ENCODE measurements at places on chromosomes 1 and 21. TPM values are rescaled to one million over a fixed set of nuclear protein-coding genes. Genes with fewer than 3 reads are reported as not detected.

Gene S100A13
- total RNA-seq, result 167 TPM

Gene OLFML3
- total RNA-seq, result 11.1 TPM

Gene LCE2C
- 0.34 TPM for total RNA-seq

Gene TNFSF18
- total RNA-seq, result 0.31 TPM

Gene GBP4
- total RNA-seq, result 0.14 TPM

Gene NEK2
- 31.1 TPM for total RNA-seq

Gene FCGR3B
- not detected for total RNA-seq

- DNase-seq, result peak; percentile 90
Observed at GRCh38 chr1:21335750-21336224, 45.5 kb upstream of the ECE1 start.

DNA sequence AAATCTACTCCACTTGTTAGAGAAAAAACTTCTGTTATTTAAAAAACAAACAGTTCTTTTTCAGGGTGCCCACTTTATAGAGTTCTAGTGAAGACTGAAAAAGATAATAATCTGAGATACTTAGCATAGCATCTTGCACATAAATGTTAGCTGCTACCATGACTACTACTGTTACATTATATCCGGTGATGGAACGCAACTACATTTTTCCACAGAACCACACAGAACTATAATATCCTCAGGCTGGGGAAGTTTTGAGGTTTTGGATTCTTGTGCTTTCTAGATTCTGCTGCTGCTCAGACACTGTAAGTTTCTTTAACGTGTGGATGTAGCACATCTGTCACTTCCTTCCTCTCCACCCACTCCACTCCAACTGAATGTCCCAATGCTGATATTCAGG is 110.3 kb downstream of the PTPN14 start:
- peak; percentile 93 for DNase-seq

- DNase-seq, result no peak
Observed at GRCh38 chr1:7209336-7209735, 424.1 kb downstream of the CAMTA1 start.

- DNase-seq, result no peak
Observed at GRCh38 chr1:158089476-158089875, 91.2 kb upstream of the CD1D start.

GRCh38 chr1:152623203-152623844 is 421 bp upstream of the LCE3A start:
- DNase-seq, result no peak

DNA sequence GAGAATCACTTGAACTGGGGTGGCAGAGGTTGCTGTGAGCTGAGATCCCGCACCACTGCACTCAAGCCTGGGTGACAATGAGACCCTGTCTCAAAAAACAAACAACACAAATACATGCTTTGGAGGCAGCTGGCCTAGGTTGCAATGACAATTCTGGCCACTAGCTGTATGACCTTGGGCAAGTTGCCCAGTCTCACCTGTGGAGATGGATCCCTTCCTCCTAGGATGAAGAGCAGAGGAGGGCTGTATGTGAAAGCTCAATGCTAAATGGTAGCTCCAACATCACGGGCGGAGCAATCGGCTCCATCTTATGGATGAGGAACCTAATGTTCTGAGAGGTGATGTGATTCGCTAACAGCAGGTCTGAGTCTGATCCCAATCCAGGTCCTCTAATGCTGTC is 20.6 kb downstream of the ADORA1 start:
- no peak for DNase-seq

- DNase-seq, result no peak
Observed at GRCh38 chr1:18045621-18046020, 62.0 kb upstream of the IGSF21 start.

DNA sequence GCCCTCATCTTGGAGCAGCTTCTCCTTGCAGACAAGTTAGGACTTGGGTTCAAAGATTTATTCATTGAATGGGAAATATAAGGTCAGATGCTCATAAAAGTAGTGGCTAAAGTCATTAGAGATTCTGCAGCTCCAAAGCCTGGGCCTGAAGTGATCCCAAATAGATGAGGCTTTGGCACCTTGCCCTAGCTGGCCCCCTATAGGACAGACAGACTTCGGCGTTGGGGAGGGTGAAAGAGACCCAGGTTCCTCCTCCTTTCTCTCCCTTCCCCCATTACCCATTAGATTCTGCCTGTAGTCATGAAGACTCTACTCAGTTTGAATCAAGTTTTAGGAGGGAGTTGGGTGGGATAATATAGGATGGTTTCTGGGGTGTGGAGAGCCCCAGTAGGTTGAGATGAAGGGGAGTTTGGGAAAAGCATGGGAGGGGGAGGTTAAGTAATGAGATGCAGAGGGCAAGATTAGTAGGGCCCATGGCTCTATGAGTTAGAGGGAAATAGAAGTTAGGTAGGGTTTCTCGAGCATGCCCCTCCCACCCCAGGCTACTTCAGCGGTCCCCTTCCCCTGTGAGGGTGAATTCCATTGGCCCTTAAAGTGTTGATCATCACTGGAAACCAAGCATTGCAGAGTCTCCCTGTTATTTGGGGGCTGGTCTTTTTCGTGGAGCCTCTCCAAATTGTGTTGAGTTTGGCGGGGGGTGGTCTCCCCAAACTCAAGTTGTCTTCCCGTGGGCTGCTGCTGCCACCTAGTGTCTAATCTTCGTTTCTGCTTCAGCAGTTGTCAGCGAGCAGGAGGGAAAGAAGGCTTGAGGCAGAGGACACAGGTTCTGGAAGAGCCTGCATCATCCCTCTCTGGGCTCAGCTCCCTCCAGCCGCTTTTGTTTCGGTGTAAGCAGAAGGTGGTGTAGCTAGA is 2.1 kb upstream of the AHDC1 start:
- no peak for DNase-seq

GRCh38 chr21:24948186-24948585 is 659.1 kb downstream of the MRPL39 start:
- DNase-seq, result no peak

- peak; percentile 28 for DNase-seq
Observed at GRCh38 chr1:221263831-221264767, 384.9 kb downstream of the HLX start.

DNA sequence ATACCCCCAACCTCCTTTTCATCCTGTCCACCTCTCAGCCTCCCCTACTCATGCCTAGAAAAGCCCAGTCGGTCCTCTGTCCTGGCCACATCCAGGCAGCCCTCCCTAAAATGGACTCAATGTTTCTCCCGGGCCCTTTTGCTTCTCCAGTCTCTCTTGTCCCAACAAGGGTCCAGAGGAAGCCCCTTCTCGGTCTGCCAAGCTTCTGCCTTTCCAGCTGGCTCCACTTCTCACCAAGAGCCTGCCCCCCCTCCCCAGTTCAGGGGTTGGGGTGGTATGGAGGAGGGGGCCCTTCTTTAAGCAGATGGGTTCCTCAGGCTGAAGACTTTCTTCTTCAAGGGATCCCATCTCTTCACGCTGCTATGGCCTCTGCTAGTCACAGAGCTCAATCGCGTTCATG is 23.9 kb downstream of the RAB7B start:
- DNase-seq, result no peak

- no peak for DNase-seq
Observed at GRCh38 chr1:172895761-172896160, 155.0 kb downstream of the TNFSF18 start.

- peak; percentile 81 for DNase-seq
Observed at GRCh38 chr1:51214615-51215131, 21.4 kb upstream of the RNF11 start.

DNA sequence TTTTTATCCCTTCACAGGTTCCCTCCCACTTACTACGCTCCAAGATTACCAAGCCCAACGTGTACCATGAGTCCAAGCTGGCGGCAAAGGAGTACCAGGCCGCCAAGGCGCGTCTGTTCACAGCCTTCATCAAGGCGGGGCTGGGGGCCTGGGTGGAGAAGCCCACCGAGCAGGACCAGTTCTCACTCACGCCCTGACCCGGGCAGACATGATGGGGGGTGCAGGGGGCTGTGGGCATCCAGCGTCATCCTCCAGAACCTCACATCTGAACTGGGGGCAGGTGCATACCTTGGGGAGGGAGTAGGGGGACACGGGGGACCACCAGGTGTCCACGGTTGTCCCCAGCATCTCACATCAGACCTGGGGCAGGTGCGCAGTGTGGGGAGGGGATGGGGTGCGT is 65.7 kb downstream of the POFUT2 start:
- no peak for DNase-seq

DNA sequence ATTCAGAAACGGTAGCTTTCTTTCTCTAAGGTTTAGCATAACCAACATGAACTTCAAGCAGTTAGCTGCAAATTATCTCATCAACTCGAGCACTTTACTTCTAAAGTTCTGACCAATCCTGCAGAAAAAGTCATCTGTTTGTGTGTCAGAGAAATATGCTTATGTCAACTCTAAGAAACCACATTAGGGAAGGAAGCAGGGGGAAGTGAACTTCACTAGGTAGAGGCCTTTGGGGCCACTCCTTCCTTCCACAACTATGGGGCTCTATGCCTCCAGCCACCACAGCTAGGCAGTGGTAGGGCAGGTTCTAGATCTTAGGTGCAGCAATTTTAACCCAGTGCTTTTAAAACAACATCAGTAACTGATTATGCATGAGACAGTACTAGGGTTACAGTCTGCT is 375.9 kb downstream of the DSCAM start:
- DNase-seq, result no peak

- peak; percentile 44 for DNase-seq
Observed at GRCh38 chr1:2049225-2049717, 940 bp upstream of the PRKCZ start.

DNA sequence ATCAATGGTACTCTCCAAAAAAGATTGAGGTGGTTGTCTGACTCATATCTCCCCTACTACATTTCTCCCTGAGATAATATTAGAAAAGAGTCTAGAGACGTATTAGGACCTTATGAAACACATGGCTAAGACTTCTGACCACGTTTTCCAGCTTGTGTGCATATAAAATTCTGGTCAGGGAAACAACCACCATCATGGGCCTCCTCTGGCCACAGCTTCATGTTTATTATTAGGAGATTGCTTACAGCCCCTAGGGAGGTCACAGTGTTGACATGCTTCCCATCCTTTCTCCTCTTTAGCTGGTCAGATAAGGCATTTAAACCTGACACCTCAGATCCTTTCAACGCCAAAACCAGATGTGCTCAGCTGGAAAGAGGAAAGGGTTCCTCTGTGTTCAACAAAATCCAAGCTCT is 620.2 kb downstream of the PLPP3 start:
- no peak for DNase-seq

DNA sequence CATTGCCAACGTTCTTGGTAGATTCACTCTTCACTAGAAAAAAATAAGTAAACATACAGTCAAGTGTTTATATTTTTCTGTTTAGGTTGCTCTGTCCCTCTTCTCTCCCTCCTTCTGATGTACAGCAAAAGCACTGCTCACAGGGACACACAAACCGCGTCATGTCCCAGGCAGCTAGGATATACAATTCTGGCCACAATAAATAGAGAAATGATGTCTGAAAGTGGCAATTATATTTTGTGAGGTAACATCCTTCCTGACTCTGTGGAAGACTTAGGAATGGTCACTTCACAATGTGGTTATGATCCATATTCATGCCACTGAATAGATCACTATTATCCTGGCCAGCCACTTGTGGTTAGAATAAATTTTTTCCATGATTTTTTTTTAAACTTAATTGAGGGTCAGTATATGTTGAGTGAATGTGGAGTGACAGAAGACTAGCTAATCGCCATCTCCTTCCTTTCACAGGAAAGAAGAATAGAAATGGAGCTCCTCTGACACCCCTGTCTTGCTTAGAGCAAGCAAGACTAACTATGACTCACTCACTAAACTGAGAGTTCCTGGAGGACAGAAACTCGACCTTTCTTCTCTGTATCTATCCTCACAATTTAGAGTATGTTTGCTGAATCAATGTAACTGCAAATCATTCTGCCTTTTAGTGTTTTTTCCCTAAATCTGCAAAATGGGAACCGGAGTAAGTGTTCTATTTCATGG is 54.0 kb downstream of the ZNHIT6 start:
- peak; percentile 9 for DNase-seq

GRCh38 chr1:40122855-40123254 is 25.8 kb upstream of the PPT1 start:
- DNase-seq, result no peak

DNA sequence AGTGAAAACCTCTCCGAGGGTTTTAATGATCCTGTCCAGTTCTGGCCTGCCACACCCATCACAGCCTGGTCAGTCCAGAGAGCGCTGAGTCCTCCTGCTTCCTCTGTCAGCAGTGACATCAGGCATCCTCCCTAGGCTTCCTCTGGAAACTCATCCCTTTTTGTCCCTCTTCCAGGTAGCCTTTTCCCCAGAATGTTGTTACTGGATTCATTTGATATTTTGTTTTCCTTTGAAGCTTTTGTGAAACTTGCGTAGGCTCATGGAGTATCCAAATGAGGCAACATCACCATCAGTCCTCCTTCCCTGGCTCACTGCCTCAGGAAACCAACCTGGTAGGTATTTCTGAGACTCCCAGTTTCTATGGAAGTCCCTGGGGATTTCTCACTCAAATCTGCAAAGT is 27.0 kb upstream of the IGSF3 start:
- DNase-seq, result peak; percentile 64

DNA sequence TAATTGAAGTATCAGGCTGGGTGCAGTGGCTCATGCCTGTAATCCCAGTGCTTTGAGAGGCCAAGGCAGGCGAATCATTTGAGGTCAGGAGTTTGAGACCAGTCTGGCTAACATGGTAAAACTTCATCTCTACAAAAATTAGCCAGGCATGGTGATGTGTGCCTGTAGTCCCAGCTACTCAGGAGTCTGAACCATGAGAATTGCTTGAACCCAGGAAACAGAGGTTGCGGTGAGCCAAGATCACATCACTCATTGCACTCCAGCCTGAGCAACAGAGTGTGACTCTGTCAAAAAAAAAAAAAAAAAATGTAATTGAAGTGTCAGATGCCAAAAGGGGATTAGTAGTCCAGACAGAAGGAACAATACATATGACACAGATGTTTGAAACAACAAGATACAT is 56.7 kb downstream of the SLC44A5 start:
- no peak for DNase-seq

DNA sequence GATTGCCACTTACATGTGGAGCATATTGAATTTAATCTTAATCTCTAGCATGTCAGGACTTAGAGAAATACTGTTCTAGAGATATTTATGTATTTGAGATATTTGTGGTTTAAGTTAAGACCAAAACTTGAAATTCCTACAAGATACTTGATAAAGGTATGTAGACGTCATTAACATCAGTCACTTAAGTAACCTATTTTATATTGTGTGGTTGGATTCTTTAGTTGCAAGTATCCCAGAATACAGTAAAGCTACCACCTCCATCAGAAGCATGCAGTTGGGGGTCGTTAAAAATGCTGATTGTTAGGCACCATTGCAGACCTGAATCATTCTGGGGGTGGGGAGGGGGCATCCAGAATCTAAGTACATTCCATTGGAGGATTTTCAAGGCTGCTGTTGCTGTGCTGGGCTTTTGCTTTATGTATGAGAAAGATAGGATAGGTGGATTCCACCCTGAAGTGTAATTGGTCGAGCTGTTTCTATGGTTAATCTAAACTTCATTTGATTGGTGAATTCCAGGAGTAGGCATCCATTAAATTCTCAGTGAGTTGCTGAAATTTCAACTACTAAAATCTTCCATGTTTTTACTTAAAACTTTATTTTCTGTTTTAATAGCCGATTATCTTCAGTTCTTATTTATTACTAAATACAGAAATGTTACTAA is 4.0 kb downstream of the H3-3A start:
- DNase-seq, result peak; percentile 20
